ENCODE measurements at places on chromosomes 11 and 22.

- no peak for DNase-seq
Observed at GRCh38 chr22:33851821-33852384, 68.4 kb downstream of the LARGE1 start.

DNA sequence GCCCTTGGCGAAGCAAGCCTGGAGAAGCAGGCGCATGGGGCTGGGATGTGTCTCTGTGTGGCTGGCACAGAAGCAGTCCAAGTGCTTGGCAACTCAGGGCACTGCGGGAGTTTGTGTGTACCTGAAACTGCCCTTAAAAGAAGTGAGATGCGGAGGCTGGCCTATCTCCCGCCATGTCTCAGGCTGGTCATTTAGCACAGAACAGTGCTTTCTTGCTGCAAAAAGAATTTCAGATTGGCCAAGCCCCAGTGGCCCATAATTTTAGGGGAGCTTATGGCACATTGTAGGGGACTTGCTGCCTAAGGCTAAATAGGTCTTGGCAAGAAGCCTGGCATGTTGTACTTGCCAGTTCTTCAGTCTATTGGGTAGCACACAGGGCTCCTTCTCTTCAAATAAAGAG lies 16.4 kb downstream of the EHF start:
- no peak for DNase-seq

DNA sequence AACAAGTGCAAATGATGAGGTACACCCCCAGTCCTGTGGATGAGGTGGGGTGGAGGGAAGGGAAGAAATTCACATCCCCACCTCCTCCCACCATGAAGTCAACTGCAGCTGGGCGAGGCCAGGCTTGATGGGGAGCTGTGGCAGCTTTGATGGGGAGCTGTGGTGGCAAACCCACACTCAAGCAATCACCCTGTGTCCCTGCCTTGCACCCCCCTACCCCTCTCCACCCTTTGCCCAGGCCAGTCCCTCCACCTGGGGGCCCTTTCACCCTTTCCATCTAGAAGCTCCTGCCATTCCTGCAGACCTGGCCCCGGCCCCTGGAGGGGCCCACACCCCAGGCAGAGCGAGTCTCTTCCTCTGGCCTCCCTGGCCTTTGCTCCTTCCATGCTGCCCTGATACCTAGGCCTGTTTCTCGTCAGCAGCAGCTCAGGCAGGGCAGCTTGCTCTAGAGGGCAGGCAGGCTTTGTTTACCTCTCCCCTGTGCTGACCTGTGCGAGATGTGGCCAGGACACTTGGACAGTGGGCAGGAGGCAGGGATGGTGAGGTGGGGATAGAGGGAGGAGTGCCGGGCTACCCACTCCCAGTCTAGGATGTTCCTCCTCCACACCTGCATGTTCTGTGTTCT lies 4.5 kb upstream of the FGF3 start:
- DNase-seq = no peak

GRCh38 chr22:30046716-30047363 lies 33.4 kb upstream of the HORMAD2 start:
- DNase-seq = no peak

GRCh38 chr11:2137202-2138067 lies 1.8 kb downstream of the IGF2 start:
- peak; percentile 51 for DNase-seq

DNA sequence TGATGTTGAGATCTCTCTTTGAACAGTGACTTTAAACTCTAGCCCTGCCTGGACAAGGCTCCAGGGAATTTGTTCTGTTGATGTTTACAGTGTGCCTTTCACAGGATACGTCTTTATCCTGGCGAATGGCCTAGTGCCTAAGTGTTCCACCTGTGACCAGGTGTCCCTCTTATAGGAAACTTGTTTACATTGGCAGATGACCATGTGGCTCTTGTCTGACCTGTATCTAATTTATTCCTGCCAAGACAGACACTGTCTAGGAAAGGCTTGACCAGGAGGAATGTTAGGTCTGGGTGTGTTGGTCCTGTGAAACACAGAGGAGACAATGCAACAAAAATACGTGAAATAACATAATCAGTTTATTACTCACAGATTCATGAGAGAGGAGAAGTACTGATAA lies 875.6 kb downstream of the METTL15 start:
- no peak for DNase-seq

GRCh38 chr11:15883455-15883920 lies 472.9 kb downstream of the SOX6 start:
- no peak for DNase-seq

DNA sequence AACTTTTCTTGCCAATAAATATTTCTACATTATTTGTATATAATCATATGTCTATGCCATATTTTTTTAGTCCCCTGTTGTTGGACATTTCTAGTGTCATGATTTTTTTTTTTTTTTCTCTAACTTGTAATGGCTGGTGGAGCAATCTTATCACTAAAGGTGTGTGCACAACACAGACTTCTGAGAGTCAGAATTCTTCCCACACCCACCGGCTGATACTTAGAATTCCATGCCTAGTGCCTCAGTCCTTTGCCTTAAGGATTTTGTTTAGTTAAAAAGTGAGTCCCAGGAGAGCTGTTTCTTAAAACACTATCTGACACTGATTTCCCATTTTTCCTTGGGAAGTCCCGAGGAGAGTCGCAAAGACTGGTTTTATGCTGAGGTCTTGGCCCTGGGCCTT lies 87.7 kb upstream of the BARX2 start:
- DNase-seq = no peak

DNA sequence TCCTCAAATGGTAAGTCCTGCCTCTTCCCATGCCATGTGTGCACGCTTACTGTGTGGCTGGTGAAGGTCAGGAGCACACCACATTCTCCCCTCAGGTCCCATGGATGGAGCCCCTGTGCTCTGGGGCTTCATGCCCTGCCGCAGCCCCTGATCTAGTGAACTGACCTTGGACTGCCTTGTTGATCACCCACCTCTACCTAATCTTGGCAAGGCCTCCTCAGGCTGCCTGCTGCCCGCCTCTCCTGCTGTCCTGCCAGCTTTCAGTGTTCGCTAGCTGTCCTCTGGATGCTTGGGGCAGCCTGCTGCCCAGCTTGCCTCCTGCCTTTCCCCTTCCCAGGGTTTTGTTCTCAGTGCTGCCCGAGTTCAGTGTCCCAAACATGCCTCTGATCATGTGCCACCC lies 38.1 kb downstream of the CABIN1 start:
- no peak for DNase-seq

GRCh38 chr11:57473285-57473841 lies 13.0 kb downstream of the RTN4RL2 start:
- no peak for DNase-seq

DNA sequence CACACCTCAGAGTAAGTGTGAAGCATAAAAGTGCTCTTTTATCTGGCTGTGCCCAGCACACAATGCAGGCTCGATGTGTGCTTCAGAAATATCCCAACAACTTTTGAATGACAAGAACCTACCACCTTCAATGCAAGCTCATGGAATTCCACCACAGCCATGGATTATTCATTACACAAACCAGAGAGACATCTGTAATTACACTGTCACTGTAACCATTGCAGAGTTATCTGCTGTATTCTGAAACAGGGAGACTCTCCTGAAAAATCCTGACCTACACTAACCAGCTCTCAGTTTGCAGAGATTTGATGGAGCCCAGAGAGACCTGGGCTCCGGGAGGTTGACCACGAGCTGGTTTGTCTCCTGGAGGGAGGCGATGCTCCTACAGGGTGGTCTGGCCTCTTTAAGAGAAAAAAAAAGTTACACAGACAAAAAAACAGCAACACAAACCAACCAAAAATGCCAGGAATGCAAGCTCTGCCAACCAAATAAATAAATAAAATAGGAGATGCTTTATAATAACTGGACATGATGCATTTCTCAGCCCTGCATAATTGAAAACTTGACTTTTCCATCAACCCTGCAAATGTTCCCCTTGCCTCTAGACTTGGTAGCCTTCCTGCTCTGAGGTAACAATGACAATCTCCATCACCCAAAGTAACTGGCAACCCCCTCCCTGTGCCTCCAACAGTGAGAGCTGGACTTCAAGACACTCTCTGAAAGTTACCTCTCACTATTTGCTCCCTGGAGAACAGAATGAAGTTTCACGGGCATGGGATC lies 69.7 kb downstream of the ETS1 start:
- peak; percentile 40 for DNase-seq

GRCh38 chr11:111045407-111045803 lies 200.1 kb upstream of the POU2AF2 start:
- no peak for DNase-seq

- DNase-seq = no peak
Observed at GRCh38 chr22:24486501-24486921, 8.6 kb upstream of the UPB1 start.

- DNase-seq = no peak
Observed at GRCh38 chr11:15737320-15737719, 619.0 kb downstream of the SOX6 start.

DNA sequence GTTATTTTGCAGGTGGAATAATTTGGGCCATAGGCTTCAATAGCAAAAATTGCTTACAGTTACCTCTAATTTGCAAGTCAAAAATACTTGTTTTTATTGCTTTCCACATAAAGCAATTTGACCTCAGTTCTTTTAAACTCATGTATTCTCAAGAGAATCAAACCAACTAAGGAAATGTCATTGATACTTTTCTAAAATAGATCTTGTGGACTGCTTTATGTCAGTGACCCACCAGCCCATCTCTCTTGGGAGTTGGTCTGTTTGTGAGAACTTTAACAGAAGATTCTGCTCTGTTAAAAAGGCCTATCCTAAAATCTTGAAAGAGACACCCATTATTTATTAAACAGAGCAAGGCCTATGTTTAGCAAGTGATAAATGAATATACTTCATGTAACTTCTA lies 75.2 kb downstream of the DDIAS start:
- no peak for DNase-seq

GRCh38 chr22:27220339-27220738 lies 563.0 kb downstream of the MIAT start:
- no peak for DNase-seq

- no peak for DNase-seq
Observed at GRCh38 chr11:29685361-29685760, 331.5 kb downstream of the KCNA4 start.

GRCh38 chr11:101825531-101825930 lies 89.3 kb upstream of the CEP126 start:
- no peak for DNase-seq

DNA sequence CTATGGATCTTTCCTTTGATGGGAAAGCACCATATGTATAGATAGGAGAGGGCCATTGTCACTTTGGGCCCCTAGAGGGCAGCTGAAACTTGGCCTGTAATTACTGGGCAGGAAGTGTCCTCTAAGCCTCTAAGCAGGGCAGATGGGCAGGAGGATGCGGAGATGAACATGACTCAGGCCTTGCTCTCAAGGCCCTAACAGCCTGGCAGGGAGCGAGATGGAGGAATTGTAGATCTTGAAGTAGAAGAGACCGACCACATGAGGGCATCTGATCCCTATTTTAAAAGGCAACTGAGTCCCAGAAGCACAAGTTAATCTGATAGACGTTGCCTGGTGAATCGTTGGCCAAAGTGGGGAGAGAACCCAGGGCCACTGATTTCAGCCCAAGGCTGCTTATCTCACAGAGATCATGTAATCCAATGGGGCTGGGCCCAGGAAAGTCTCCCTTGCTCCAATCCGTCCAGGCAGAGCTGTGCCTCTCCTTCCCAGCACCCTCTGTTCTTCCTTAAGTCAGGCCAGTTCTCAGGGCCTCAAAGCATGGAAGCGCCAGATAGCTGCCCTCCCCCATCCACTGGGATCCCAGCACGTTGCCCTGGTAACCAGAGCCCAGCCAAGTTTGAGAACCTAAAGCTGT lies 2.5 kb upstream of the SEPTIN3 start:
- DNase-seq = peak; percentile 26

DNA sequence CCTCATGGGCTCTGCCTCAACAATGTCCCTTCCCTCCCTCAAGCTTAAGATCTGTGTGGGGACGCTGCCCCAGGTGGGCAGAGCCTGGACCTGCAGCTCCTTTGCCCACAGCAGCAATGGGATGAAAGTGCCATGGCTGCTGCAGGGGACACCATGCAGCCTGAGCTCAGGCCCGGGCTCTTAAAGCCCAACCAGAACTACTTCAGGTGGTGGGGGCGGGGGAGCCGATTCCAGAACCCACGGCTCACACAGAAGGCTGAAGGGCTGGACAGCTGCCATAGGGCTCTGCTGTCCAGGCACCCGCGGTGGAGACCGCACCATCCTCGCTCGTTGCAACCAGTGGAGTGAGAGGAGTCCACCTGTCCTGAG lies 12.5 kb downstream of the CHID1 start:
- no peak for DNase-seq

GRCh38 chr11:116239247-116239646 lies 533.5 kb downstream of the BUD13 start:
- no peak for DNase-seq
